ELF-1 (cell line): ENCODE measurements at places on chromosomes 3 and 15.

GRCh38 chr3:172179680-172180399 is 140.5 kb downstream of the FNDC3B start:
- no peak for DNase-seq

DNA sequence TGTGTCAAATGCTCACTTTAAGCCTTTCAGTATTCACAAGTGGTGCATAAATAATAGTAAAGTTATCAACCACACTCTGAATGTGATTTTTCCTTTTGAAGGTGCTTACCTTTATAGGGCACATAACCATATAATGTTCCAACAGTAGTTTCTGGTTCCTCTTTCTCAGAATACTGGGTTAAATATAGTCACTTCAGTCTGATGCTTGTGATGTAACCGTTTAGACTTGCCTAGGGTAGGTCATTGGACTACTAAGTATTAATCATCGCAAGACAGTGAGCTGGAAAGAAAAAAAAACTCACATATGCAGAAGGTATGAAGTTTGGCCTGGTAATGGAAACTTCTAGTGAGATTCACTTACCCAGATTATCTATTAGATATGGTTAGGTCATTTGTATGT is 1.9 kb downstream of the KBTBD8 start:
- no peak for DNase-seq

GRCh38 chr3:39272191-39272590 is 7.6 kb downstream of the CX3CR1 start:
- no peak for DNase-seq

DNA sequence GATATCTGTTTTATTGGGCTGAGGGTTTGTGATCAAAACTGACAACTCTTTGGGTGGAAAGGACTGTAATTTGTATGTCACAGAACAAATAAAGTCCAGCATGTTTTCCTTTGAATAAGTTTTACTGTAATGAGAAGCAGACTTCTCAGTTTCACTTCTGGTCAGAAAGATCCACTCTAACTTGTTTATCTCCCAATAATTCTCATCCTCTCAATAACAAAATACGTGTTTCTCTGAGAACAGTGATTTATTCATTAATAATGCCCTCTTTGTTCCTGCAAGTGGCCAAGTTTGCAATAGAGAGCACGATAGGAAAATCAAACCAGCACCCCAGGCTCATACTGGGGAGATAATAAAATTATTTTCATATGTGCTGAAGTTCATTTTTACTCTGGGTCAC is 190.6 kb downstream of the CNTN3 start:
- DNase-seq = no peak
